Suprapubic skin (tissue), 4 donors: ENCODE measurements at places on chromosomes 11 and 22. TPM values are rescaled to one million over a fixed set of nuclear protein-coding genes. Genes with fewer than 3 reads are reported as not detected.

DNA sequence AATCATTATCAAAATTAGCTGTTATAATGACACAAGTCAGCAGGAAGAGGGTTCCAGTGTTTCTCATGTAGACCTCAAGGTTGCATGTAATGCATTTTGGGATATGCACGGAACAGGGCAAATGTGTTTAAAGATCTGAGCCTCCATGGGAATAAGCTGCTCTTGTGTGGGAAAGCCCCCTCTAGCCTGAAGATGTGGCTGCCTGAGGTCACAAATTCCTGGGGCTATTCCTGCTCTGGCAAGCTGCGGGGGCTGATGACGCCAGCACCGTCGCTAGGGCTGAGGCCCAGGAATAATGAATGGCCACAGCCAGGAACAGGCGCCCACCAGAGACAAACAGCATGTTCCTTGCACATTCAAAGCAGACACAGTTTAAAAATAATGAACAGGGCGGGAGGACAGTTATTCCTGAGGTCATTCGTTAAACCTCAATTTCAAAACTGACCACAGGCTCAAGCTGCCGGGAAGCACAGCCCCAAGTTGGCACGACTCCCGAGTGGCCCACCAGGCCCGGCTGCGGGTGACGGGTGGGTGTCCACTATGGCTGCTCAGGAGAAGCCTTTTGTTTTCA is 11.7 kb downstream of the OSBPL5 start:
- DNase-seq: no peak

DNA sequence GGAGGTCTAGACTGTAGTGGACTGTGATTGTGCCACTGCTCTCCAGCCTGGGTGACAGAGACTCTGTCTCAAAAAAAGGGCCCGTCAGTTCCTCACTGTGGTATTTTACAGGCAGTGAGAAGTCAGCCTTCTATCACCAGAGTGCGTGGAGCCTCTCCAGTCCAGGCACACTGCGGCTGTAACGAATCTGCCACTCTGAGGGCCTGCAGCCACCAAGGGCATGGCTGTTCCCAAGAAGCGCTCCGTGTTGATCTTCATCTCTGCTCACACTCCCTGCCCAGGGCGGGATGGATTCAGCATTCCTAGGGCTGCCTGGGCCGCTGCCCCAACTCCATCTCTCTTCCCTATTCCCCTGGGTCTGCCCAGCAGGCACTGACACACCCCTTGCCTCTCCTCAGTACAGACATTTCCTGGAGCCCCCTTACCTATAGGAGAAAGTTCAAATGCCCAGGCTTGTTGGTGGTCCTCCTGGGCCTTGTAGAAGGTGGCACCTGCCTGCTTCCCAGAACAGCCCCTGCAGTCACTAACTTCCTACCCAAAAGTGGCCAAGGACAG is 148.4 kb downstream of the CACNA1I start:
- no peak for DNase-seq

GRCh38 chr11:9489080-9489765 is 28.4 kb downstream of the ZNF143 start:
- DNase-seq: no peak

GRCh38 chr11:133081020-133081419 is 451.3 kb downstream of the OPCML start:
- DNase-seq: no peak

DNA sequence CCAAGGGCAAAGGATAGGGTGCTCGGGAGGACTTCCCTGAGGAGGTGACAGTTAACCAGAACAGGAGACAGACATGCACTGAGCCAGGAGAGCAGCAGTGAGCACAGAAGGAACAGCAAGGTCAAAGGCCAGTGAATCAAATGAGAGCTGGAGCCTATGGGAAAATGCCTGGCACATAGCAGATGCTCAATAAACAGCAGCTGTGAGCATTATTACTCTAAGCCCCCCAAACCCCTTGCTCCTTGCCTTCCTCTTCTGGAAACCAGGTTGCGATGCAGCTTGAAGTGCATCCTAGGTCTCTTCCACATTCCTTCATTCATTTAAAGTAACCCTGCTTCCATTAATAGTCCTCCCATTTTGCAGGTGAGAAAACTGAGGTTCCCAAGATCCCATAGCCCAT is 13.0 kb downstream of the ELFN2 start:
- DNase-seq: no peak

- no peak for DNase-seq
Measured at GRCh38 chr11:113789675-113790320, 10.2 kb downstream of the CLDN25 start.

GRCh38 chr11:44825058-44825785 is 98.5 kb downstream of the TSPAN18 start:
- DNase-seq: no peak

DNA sequence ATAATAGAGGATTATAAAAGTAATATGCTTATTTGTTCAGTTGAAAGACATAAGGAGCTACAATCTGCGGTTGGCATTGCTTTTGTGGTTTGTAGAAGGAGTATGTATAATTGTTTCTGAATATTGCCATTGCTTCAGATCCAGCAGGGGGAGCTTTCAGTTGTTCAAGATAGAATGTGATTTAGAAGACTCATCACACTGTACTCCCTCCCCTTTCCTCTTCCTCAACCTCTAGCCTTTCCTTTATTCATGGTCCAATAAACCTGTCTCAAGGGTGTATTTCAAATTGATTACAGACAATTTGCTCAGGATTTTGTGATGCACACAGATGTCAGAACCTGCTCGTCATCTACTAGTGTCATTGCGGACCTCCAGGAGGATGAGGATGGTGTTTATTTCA is 9.8 kb downstream of the PRMT3 start:
- DNase-seq: no peak

GRCh38 chr11:94519478-94520084 is 7.3 kb downstream of the C11orf97 start:
- no peak for DNase-seq

Gene CATSPER1
- not detected for total RNA-seq

Gene DNAJB7
- not detected for total RNA-seq

Gene CSNK2A3
- 2.2 TPM for total RNA-seq

Gene OR52E8
- total RNA-seq: not detected

Gene PKDREJ
- total RNA-seq: 0.34 TPM

Gene GNAZ
- total RNA-seq: 2.3 TPM

Gene TENM4
- total RNA-seq: 31.4 TPM
